ENCODE measurements at places on chromosomes 12 and 14.
A peak's percentile ranks its signal among the peaks of the same experiment; 100 is the strongest.

DNA sequence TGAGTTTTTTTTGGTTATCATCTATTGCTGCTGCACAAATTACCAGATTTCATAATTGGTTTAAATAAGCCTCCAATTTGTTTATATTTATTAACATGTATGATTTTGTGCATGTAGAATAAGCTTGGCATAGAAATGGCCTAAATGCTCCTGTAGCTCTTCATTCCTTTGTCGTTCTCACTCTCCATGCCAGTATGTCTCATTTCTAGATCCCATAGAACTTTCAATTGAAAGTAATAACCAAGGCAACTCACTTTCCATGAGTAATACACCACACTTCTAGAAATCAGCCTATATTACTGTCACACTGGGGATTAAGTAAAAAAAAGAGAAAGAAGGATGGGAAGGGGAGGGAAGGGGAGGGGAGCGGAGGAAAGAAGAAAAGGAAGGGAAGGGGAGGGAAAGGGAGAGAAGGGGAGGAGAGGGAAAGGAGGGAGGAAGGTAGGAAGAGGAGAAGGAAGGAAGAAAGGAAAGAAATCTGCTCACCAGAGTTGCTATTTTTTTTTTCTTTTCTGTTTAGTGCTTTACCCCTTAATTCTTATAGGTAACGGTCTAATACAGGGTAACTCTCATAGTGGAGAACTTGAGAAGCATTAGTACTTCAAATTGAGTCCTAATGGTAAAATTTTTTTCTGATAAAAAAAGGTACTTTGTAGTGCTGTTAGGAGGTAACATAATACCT, 45.6 kb downstream of the MDM2 start:
- no peak for DNase-seq

- DNase-seq, result no peak
These were observed 16.1 kb downstream of the GPR68 start for GRCh38 chr14:91228112-91229004.

DNA sequence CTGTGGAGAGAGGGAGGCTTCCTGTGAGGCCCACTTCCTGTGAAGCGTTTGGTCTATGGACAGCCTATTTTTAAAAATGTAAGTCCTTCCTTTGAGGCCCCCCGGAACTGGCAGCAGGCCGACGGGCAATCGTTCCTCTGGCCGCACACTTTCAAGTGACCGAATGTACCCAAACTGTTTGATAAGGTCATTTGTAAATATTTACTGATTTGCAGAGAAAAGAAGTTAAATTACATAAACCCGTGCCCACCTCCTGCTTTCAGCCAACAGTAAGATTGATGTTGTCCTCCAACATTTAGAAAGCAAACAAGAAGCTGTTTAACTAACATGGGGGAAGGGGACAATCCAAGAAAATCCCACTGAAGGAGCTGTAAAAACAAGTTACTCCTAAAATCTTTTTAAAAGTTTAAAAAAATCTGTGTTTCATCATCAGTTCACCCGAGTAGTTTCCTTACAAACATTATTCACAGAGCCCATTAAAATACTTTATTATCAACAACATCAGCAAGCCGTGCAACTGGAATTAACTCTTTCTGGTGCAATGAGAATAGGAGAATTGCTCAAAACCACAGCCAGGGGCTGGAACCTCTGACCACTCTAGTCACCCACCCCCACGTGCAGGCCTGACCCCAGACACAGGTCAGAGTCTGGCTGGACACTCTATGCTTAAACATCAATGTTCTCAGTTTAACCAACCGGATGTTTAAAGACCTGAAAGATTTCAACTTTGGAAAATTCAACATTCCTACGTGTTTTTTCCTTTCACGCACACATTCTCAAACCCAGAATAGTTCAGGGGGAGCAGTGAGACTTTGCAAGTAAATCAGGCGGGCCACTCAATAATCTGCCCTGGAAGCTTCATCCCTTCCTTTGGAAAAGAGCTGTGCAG, 65.3 kb downstream of the FOXN3 start:
- DNase-seq, result no peak

- no peak for DNase-seq
These were observed 1097.3 kb downstream of the SLC16A7 start for GRCh38 chr12:60693019-60693626.

- DNase-seq, result peak; percentile 63
These were observed 2.8 kb downstream of the PTMS start for GRCh38 chr12:6768990-6769389.

Measured in neural crest cell (in vitro differentiated cells).